Aorta (tissue), 5 donors: ENCODE measurements at places on chromosomes 5 and 9. TPM values are rescaled to one million over a fixed set of nuclear protein-coding genes. Genes with fewer than 3 reads are reported as not detected.

- no peaks in the 10 kb centered on the region for H3K36me3 ChIP-seq
- no peaks in the 10 kb centered on the region for H3K27me3 ChIP-seq
- no peaks in the 10 kb centered on the region for H3K4me1 ChIP-seq
- no peak overlapping the region for H3K27ac ChIP-seq
- DNase-seq, result no peak
Measured at GRCh38 chr9:104177676-104178075, 83.6 kb downstream of the SMC2 start.

- peak; percentile 23 for DNase-seq
- H3K27ac ChIP-seq, result no peak overlapping the region
- no peak overlapping the region for H3K4me3 ChIP-seq
- H3K4me1 ChIP-seq, result no peaks in the 10 kb centered on the region
Measured at GRCh38 chr5:132022737-132023136, 11.3 kb upstream of the ACSL6 start.

CCL28 gene
- total RNA-seq, result 3.0 TPM

- no peak overlapping the region for H3K27ac ChIP-seq
- no peak overlapping the region for H3K4me3 ChIP-seq
- DNase-seq, result no peak
- H3K4me1 ChIP-seq, result no peaks in the 10 kb centered on the region
Measured at GRCh38 chr9:91255327-91255726, 106.4 kb downstream of the AUH start.

NADK2 gene
- total RNA-seq, result 32.0 TPM

DNA sequence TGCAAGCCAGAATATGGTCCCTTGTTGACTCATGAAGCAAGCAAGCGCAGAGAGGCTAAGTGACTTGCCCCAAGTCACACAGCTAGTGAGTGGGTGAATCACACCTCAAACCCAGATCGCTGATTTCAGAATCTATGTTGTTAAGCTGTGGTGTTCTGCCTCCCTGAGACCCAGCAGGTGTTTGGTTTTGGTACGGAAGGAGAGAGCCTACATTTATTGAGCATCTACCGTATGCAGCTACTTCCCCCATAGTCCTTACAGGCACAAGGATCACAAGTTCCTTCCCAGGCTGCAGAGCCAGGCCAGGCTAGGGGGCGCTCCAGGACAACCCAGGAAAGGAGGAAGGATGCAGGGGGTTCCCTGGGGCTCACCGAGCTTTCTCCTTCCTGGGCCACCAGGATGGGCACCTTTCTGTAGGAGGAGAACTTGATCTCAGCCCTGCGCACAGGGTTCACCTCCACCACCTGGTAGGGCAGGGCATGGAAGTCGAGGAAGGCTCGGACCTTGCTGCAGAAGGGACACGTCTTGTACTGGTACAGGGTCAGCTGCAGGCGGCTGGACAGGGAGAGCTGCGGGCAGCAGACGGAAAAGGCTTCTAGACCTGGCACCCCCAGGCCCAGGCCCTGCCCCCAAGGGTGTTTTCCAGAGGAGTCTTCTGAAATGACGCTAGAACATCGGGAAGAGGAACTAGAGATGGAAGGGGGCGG, 2.5 kb downstream of the PTGES2 start:
- H3K27ac ChIP-seq, result no peak overlapping the region
- H3K4me3 ChIP-seq, result no peak overlapping the region
- H3K36me3 ChIP-seq, result peaks cover 1% of the 10 kb centered on the region
- no peaks in the 10 kb centered on the region for H3K4me1 ChIP-seq
- no peaks in the 10 kb centered on the region for H3K27me3 ChIP-seq

ACOT12 gene
- 0.18 TPM for total RNA-seq

GRCh38 chr9:19117039-19117716, 10.1 kb downstream of the PLIN2 start:
- H3K27me3 ChIP-seq, result no peaks in the 10 kb centered on the region
- no peak overlapping the region for H3K27ac ChIP-seq
- no peaks in the 10 kb centered on the region for H3K4me1 ChIP-seq
- no peak overlapping the region for H3K4me3 ChIP-seq
- DNase-seq, result peak; percentile 31

DNA sequence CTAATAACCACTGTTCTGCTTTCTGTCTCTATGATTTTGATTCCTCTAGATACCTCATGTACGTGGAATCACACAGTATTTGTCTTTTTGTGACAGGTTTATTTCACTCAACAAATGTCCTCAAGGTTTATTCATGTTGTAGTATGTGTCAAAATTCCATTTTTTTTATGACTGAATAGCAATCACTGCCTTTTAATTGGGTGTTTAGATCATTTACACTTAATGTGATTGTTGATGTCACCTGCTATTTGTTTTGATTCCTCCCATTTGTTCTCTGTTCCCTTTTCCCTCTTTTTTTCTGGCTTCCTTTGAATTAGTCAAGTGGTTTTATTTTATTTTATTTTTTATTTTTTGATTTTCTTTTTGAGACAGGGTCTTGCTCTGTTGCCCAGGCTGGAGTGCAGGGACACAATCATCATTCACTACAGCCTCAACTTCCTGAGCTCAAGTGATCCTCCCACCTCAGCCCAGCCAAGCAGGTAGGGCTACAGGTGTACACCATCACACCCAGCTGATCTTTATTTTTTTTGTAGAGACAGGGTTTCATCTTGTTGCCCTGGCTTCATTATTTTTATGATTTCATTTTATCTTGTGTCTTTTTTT, 41.6 kb downstream of the LHX3 start:
- no peak overlapping the region for H3K27ac ChIP-seq
- no peaks in the 10 kb centered on the region for H3K4me1 ChIP-seq
- no peaks in the 10 kb centered on the region for H3K36me3 ChIP-seq
- DNase-seq, result no peak
- no peak overlapping the region for H3K4me3 ChIP-seq

CEL gene
- total RNA-seq, result 3.6 TPM

- no peaks in the 10 kb centered on the region for H3K27me3 ChIP-seq
- DNase-seq, result no peak
- peak overlapping the region; percentile 66 for H3K27ac ChIP-seq
- no peaks in the 10 kb centered on the region for H3K36me3 ChIP-seq
- no peaks in the 10 kb centered on the region for H3K4me1 ChIP-seq
Measured at GRCh38 chr5:8685704-8686103, 816.8 kb downstream of the MTRR start.

DNA sequence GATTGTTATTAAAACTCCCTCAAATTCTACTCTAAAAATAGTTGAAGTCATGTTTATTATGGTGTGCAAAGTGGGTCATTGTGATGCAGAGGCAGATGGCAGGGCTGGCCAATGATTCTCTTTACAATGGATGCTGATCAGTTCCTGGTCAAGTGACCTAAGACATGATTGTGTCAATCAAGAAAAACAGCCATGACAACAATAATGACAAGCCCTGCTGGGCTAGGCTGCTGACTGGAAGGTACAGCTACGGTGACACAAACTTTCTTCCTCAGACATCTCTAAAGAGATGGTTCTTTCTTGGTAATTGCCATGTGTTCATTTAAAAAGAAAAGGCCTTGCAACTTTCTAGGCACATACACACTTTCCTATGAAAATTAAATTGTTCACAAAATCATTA, 3.6 kb downstream of the SLC24A2 start:
- H3K4me1 ChIP-seq, result no peaks in the 10 kb centered on the region
- no peak overlapping the region for H3K4me3 ChIP-seq
- H3K27me3 ChIP-seq, result peaks cover 2% of the 10 kb centered on the region
- no peaks in the 10 kb centered on the region for H3K36me3 ChIP-seq
- no peak for DNase-seq
- H3K27ac ChIP-seq, result no peak overlapping the region
